HCEC 1CT (cell line): ENCODE measurements at places on chromosomes 16 and 17.

DNA sequence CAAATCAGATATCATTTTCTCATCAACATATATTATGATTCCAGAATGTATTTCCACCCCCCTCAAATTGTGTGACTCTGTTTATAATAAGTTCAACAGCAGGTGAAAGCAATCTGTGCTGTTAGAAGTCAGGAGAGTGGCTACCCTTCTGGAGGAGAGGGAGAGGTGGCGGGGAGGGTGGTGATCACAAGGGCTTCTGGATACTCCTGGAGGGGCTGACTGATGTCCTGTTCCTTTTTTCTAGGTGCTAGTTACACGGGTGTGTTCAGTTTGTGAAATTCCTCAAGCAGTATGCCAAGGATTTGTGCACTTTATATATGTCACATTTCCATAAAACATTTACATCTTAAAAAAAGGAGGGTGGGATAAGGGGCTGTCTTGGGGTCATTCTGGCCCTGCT is 119.1 kb downstream of the IRF8 start:
- DNase-seq, result no peak

DNA sequence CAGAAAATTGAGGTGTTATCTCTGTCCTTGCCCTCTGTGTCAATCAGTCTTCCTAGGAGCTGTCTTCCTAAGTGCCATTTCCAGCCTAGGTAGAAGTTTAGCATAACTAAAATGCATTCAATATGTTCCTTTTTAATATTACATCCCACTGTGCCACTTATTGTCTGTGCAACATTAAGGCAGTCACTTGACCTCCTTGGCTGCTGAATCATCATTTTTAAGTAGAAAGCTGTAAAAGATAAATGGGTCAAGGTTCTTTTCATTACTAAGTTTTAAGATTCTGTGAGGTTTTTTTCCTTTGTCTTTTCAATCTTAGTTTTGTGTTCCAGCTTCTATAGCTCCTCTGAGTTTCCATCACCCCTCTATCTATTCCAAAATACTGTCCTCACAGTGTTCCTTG is 371.9 kb upstream of the SOX9 start:
- DNase-seq, result no peak

DNA sequence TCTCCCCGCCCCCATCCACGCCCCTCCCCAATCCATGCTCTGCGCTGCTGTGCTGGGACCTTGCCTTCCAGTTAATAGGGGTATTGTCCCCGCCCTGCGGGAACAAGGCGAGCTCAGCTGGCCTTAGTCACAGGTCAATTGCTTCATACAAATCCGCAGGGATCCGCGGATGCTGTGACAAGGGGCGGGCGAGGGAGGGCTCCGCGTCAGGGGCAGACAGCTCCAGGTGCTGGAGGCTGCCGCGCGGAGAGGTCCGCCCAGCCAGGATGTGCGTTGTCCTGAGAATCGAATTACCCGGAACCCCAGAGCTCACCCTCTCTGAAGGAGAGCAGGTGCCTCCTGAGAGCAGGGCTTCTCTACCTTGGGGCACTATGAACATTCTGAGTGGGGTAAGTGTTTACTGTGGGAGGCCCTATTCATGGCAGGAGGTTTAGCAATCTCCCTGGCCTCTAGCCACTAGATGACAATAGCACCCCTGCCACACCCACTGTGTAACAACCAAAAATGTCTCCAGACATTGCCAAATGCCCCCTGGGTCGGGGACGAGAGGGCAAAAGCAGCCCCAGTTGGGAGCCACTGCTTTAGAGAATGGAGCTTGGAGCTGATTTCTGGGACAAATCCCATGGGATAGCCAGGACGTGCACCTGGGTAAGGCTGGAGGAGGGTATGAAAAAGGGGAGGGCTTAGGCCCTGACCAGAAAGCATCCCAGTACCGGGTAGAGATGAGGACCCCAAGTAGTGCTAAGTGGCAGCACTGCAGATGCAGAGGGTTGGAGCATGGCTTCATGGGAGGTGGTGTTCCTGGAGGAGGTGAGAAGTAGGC is 138.2 kb downstream of the CYLD start:
- no peak for DNase-seq

DNA sequence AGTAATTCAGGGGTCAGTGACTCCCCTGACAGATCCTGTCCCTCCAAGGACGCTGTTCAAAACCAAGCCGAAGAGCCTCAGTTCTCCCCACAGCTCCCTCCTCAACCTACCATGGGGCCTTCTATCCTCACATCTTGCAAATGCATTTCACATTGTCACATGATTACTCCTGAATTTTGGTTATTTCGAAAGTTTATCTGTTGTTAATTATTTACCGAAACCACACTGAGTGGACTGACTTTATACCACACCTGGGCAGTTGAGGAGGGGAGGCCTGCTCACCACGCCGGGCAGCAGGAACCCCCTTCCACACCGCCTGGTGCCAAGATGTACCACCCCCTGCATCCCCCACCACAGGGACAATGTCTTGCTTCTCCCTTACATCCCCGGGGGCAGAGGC is 4.7 kb downstream of the TIMP2 start:
- no peak for DNase-seq

DNA sequence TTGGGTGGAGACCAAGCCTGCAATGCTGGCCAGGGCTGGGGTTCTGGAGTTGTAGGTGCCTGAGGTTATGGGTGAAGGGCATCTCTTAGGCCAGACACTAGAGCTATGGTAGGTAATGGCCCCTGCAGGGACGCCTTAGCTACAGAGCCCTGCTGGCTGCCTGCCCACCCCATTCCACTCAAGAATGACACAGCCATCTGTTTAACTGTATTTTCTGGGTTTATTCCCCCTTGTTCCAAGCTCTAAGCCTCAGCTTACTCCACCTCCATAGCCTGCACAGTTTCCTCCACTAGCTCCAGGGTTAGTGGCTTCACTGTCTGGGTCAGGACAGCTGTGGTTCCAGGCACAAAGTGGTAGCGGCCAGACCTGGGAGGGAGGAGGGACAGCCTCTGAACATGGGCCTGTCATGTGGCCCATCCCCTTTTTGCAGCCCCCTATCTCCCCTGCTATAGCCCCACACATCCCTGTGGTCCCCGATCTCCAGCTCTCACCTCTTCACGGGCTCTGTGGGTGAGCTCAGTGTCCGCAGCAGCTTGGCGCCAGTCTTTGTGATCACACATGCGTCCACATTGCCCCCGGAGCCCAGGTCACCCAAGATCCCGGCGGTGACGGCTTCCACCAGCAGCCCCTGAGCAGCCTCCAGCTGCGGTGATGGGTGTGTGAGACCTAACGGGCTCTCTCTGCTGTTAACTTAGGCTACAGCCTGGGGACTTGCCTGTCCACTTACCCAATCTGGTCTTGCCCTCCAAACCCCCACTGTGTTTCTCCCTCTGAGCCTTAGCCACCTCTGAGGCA is 2.1 kb downstream of the PSMB10 start:
- DNase-seq, result no peak

GRCh38 chr16:66399930-66400329 is 27.2 kb upstream of the BEAN1 start:
- no peak for DNase-seq

- no peak for DNase-seq
Measured at GRCh38 chr16:6144463-6144862, 1046.9 kb upstream of the EEF2KMT start.

GRCh38 chr17:30450125-30451027 is 26.8 kb upstream of the GOSR1 start:
- DNase-seq, result peak; percentile 71

GRCh38 chr17:65398040-65398787 is 163.2 kb downstream of the AXIN2 start:
- no peak for DNase-seq

- no peak for DNase-seq
Measured at GRCh38 chr16:79593754-79594153, 6.8 kb downstream of the MAF start.

- no peak for DNase-seq
Measured at GRCh38 chr17:76869496-76870376, 1.5 kb downstream of the MGAT5B start.

GRCh38 chr16:75567911-75568310 is 1.7 kb downstream of the GABARAPL2 start:
- no peak for DNase-seq

GRCh38 chr16:12574721-12575120 is 229.0 kb downstream of the CPPED1 start:
- no peak for DNase-seq

DNA sequence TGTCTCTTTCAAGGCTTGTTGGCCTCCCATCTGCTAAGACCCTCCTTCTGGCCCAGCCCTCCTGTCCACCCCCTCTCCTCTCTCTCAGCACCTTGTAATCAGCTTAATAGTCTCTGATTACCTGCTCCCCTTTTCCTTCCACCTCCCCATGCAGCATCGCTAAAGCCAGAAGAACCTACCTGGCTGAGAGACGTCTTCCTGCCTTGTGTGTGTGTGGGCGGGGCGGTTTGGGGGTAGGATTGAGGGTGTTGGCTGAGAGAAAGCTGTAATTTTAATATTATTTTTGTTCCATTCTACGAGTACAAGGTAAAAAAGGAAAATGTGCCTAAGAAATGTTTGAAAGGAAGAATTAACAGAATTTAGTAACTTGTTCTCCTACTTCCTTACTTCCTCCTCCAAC is 3.4 kb downstream of the DNAH9 start:
- DNase-seq, result no peak

DNA sequence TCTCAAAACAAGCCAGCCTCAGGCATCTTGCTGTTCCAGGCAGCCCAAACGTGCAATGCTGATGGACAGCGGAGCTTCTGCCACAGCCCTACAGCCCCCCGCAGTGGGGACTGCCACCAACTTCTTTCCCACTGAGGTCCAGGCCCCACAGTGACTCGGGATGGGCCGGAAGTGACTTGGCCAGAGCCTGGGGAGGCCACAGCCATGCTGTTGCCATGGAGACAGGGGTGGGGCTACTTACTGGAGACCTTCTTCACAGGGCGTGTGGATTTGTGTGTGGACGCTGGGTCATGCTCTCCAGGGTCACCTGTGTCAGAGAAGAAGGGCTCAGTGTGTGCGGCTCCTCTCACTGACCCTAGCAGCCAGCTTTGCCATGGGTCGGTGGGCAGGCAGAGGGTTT is 15.0 kb downstream of the TRIM25 start:
- DNase-seq, result no peak

GRCh38 chr16:80500116-80500859 is 40.5 kb upstream of the DYNLRB2 start:
- no peak for DNase-seq

GRCh38 chr17:76150712-76151622 is 9.9 kb upstream of the FOXJ1 start:
- DNase-seq, result no peak

- DNase-seq, result no peak
Measured at GRCh38 chr16:86090461-86091170, 191.7 kb downstream of the IRF8 start.

- peak; percentile 62 for DNase-seq
Measured at GRCh38 chr17:350706-351448, 1.7 kb downstream of the RPH3AL start.

- DNase-seq, result no peak
Measured at GRCh38 chr17:72115781-72116525, 4.9 kb upstream of the SOX9 start.

DNA sequence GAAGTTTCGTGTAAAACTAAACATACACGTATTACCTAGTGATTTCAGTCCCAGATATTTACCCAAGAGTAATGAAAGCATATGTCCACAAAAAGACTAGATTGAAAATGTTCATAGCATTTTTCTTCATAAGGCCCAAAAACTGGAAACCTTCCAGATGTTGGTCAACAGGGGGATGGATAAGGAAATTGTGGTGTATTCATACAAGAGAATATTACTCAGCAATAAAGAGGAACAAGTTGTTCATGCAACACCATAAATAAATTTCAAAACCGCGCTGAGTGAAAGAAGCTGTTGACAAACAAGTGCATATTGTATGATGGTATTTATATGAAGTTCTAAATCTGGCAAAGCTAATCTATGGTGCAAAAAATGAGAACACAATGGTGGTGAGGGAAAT is 54.1 kb upstream of the NFAT5 start:
- DNase-seq, result no peak

DNA sequence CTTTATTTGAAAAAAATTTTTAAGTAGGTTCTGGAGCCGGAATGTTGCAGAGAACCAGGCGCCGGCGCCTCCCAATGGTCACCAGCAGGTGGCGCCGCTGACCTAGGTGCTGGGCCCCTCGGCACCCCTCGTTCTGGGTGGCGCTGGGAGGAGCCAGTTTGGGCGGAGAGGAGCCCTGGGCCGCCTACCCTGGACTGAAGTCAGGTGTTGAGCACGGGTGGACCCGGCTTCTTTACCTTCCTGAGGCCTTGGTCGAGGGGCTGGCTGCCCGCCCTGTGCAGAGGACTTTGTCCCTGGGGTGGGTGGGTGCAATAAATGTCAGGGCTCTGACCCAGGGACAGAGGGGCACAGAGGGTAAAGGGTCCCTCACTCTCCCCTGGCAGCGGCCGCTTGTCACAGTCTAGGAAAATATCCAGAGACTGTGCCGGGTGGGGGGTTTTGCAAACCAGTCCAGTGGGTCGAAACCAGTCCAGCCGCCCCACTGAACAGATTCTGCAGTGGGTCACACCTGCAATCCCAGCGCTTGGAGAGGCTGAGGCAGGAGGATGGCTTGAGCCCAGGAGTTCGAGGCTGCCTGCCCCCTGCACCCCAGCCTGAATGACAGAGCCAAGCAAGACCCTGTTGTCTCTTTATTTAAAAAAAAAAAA is 30.1 kb upstream of the TNFRSF13B start:
- DNase-seq, result peak; percentile 47

- DNase-seq, result no peak
Measured at GRCh38 chr17:77178563-77178962, 37.8 kb downstream of the SEC14L1 start.

DNA sequence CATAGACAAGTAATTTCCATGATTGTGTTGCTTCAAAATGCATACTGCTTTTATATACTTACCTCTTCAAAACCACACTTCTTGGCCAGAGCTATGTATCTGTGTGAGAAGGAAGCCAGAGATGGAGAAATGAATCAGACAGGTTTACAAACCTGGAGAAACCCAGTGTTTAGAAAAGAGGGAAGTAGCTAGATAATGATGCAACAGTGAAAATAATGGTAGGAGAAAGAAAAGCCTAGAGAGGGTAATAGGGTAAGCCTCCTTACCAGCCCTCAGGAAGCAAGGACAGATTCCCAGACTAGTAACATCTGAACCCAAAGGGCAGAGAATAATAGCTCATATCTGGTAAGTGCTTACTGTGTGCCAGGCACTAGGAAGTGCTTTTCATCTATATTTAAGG is 250.3 kb upstream of the CDH11 start:
- no peak for DNase-seq

GRCh38 chr17:21043296-21044232 is 753 bp upstream of the USP22 start:
- DNase-seq, result peak; percentile 100

DNA sequence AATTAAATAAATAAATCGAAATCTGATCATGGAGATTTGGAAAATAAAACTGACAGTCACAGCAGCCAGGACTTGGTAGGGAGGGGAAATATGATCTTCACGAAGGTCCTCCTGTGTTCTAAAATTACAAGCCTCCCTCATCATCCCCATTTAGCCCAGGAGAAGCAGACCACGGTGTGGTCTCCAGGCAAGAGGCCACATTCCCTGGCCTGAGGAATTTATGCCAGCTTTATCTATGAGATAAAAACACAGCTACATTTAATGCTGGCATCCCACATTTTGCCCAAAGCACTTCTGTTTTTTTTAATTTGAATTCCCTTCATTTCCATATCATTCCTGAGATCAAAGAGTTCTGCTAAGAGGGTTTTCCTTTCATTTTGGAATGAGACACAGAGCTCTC is 43.2 kb downstream of the ABCC12 start:
- no peak for DNase-seq
